ENCODE measurements at places on chromosomes 2 and 18.

GRCh38 chr2:133596701-133597393, 28.6 kb upstream of the NCKAP5 start:
- no peak for DNase-seq

GRCh38 chr2:214328941-214329340, 81.9 kb upstream of the VWC2L start:
- no peak for DNase-seq

GRCh38 chr18:58596265-58596681, 32.6 kb downstream of the ALPK2 start:
- no peak for DNase-seq

- no peak for DNase-seq
Observed at GRCh38 chr18:31441493-31441892, 6.0 kb upstream of the DSG3 start.

- no peak for DNase-seq
Observed at GRCh38 chr2:52916981-52917380, 850.6 kb upstream of the CHAC2 start.

- DNase-seq: no peak
Observed at GRCh38 chr18:6257950-6258349, 156.8 kb downstream of the L3MBTL4 start.

DNA sequence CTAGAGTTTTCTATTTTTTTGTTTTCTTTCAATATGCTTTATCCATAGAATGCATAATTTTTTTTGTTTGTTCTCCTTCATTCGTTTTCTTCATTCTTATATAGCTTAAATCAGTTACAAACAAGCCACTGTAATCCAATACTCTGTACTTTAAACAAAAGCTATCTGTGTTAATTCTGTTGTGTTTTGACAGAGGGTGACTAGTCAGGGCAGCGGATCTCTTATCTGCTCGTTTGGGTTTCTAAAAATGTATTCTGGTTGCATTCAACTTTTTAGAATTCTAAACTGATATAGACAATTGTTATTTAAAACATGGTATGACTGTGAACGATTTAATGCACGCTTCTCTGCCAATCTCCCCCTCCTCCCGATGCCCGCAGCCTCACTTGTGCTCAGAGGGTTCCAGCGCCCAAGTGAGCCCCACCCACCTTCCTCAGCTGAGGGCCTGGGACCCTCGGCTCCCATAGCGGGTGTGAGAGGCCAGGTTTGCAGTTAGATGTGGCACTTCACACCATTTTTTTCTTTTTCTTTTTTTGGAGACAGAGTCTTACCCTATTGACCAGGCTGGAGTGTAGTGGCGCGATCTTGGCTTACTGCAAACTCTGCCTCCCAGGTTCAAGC, 44.1 kb downstream of the NCK2 start:
- DNase-seq: no peak

- no peak for DNase-seq
Observed at GRCh38 chr2:105176429-105176828, 65.1 kb upstream of the GPR45 start.

DNA sequence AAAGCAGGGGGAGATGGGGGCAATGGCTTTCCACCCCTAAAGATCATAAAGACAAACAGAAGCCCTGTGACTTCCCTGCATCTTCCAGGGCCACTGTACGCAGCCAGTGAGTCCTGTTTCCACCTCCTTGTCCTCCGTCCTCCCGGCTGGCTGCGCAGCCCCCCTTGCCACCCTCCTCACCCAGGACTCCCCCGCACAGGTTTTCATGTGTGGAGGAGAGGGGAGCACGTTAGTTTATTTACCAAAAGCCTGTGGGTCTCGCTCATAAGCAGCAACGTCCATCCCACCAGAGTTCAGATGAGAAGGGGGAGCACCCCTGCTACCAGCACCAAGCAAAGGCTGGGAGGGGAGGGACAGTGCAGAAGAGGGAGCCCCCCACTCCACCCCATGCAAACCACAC, 11.7 kb downstream of the CYP26B1 start:
- no peak for DNase-seq

GRCh38 chr2:172225786-172226185, 123.1 kb upstream of the DLX2 start:
- DNase-seq: no peak

DNA sequence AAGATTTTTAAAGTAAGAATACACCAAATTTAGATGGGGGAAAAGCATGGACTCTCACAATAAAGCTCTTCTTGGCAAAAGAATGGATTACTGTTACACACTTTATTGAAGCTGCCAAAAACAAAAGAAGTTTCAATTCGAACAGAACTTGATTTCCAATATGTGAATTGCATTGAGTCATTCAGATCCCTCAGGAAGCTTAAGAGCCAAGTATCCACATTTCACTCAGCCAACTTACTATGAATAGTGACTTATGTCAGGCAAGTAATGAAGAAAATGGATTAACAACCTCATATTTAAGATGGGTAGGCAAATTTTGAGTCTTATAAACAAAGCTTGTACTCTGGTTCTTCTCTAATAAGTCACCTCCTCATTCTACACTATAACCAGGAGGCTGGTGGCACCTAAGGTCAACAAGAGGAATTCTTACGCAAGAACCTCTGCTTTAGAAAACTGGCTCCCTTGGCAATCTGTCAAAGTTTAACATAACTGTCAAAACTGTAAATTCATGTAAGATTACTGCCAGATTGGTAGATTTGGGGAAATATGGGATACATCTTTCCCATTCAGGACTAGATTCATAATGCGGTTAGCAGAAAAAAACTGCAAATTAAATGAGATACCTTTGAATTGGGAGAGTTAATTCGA, 6.0 kb downstream of the HADHA start:
- peak; percentile 48 for DNase-seq

- peak; percentile 67 for DNase-seq
Observed at GRCh38 chr2:160581035-160581434, 87.4 kb upstream of the RBMS1 start.

GRCh38 chr2:72515696-72516095, 310.1 kb downstream of the EXOC6B start:
- peak; percentile 11 for DNase-seq

- DNase-seq: peak; percentile 47
Observed at GRCh38 chr2:118774458-118775133, 72.9 kb downstream of the EN1 start.

DNA sequence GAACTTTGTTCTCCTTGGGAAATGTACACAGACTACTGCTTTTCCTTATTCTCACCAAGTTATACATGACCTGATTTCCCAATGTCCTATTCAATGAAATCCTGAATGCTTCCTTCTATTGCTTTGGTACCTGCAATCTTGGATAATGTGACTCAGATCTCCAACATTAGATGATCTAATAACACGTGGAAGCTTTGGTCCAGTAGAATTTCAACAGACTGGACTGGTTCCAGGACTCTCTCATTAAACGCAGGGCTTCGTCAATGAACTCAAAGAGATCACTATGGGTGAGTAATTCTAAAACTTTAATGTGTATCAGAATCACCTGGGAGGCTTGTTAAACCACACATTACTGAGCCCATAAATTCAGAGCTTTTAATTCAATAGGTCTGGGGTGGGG, 413.6 kb upstream of the KCNH7 start:
- DNase-seq: peak; percentile 4

- peak; percentile 50 for DNase-seq
Observed at GRCh38 chr18:45335282-45336043, 279.8 kb upstream of the SLC14A2 start.

DNA sequence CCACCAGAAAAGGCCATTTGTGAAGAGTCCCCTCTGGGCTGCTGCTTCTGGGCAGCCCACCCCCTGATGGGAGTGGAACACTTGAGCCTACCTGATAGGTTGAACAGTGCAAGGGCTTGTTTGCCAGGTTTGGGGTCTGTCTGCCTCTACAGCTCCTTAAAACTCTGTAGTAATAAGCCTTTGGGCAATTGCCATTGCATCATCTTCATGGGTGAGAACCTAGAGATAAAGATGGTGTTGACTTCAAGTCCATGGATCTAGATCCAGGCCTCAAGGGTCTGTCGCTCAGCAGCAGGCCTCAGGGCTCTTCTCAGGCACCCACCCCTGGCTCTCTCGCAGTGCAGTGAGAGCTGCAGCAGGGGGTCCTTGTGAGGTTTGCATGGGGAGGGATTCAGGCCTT, 47.1 kb upstream of the MCFD2 start:
- DNase-seq: no peak

- peak; percentile 67 for DNase-seq
Observed at GRCh38 chr2:146847846-146848245, 997.0 kb upstream of the ACVR2A start.

DNA sequence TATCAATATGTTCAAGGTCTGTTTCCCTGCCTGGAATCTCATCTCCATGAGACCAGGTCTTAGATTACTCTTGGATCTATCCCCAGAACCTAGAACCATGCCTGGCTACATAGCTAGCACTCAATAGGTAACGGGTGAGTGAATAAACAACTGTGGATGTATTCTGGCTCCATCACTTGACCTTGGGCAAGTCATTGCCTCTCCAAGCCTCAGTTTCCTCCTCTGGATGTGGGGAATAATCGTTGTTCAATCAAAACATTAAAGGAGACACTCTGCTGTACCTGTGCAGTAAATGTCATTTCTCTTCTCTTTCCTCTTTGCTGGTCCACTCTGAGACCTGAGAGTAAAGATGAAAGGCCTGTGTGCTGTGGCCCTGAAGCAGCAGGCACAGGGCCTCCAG, 121.5 kb upstream of the MYCN start:
- DNase-seq: no peak

DNA sequence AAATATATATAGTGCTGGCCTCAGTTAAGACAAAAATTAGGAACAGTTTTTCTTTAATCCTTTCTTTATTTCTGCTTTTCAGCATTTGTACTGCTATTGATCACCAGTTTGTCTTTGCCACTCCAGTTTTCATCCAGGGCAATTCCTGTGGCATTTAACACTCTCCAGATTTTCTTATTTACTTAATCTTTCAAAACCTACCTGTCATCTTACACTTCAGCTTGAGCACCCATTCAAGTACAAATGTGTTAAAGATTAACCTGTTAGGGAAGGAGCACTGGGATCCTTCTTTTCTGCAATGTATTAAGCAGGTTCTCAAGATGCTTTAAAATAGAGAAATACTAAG, 101.8 kb upstream of the SCN1A start:
- no peak for DNase-seq

DNA sequence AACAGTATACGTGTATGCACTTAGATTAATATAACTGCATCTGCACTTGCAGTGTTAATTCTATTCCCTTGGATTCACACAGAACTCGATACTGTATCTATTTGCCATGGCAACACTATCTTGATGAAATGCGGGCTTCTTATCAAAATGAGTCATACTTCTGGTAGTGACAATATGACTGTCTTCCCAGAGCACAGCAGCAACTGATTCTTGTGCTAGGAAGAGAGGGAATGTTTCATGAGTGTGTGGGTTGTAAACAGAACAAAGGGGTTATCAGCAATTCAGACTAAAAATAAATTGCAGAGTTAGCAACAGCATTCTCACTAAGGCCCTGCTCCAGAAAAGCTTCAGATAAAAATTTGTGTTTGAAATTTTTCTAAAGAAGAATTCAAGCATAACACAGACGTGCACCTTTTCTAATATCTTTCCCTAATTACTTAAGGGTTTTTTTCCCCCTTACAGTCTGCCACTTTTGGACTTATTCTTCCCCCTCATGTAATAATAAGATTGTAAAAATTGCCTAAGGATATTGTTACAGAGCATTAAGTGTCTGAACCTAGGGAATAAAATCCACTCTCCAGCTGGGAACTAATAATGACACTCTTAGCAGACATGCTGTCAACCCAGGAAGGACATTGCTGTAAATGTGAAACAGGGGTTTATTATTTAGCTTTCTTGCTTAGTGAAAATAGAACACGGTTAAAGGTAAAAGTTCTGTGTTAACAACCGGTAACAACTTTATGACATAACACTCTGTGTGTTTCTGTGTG, 99.9 kb upstream of the SLC38A11 start:
- DNase-seq: no peak

DNA sequence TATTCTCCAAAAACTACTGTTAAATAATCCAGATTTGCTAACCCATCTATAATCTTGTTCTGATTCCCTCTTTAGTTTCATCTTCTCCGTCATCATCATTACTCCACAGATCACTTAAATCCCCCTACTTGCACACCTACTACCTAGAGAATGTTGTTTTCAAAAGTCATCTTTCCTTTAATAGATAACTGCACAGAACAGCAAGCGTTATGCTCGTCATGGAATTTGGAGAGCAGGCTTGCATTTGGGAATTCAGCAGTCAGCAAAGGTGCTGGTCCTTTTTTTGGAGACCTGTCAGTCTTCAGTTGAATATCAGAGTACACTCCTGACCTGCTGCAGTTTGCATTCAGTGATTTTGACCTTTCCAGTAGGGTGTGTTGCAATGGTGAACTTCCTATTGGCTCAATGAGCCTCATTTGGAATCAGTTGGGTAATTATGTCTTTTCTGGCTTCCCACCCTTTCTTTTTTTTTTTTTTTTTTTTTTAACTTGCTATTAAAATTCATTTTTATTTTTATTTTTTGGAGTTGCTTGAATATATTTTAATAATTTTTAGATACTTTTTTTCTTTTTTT, 110.6 kb downstream of the HNRNPLL start:
- no peak for DNase-seq

GRCh38 chr18:13566941-13567746, 159.2 kb downstream of the FAM210A start:
- no peak for DNase-seq

GRCh38 chr18:45213040-45213333, 402.3 kb upstream of the SLC14A2 start:
- DNase-seq: no peak

- no peak for DNase-seq
Observed at GRCh38 chr18:2907550-2908135, 60.8 kb downstream of the EMILIN2 start.

DNA sequence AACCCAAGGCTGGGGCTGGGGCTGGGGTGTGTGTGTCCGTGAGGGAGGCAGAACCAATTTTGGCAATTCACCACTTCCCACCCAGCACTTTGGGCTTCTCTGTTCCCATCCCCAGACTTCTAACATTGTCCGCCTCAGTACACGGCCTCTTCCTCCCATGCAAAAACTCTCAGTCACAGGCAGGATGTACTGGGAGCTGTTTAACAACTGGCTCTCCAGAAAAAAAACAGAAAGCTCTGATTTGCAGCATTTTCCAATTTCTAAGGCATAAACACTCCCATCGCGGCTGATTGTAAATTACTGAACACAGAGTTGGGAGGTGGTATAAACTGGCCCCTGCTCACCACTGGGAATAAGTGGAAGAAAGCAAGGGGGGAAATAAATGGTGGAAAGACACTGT, 73.1 kb upstream of the MAP4K3 start:
- DNase-seq: no peak

GRCh38 chr2:57448816-57449215, 597.8 kb upstream of the VRK2 start:
- no peak for DNase-seq

GRCh38 chr2:99939135-99939534, 203.3 kb downstream of the AFF3 start:
- DNase-seq: no peak

All from fibroblast of mammary gland (primary cell).